ENCODE measurements at places on chromosomes 5 and 9. TPM values are rescaled to one million over a fixed set of nuclear protein-coding genes. Genes with fewer than 3 reads are reported as not detected.

Gene FAT2
- not detected for total RNA-seq

Gene GRAMD2B
- 6.9 TPM for total RNA-seq

Gene MLANA
- 0.10 TPM for total RNA-seq

Gene SPATA6L
- total RNA-seq: 1.8 TPM

Gene FCHSD1
- total RNA-seq: 41.1 TPM

Gene CDH6
- total RNA-seq: not detected

Gene PLAC8L1
- total RNA-seq: not detected

Gene PCDHGA2
- not detected for total RNA-seq

Gene ELOVL7
- total RNA-seq: 23.2 TPM

Gene LVRN
- total RNA-seq: under 0.01 TPM

All from mononuclear cell (primary cell).